ENCODE measurements at places on chromosomes 12 and 14.

GRCh38 chr14:44468771-44469170 lies 38.3 kb downstream of the FSCB start:
- no peak for DNase-seq

- no peak for DNase-seq
Measured at GRCh38 chr12:2668816-2669215, 126.0 kb upstream of the FKBP4 start.

GRCh38 chr12:70663838-70664237 lies 26.6 kb upstream of the PTPRB start:
- DNase-seq = no peak

DNA sequence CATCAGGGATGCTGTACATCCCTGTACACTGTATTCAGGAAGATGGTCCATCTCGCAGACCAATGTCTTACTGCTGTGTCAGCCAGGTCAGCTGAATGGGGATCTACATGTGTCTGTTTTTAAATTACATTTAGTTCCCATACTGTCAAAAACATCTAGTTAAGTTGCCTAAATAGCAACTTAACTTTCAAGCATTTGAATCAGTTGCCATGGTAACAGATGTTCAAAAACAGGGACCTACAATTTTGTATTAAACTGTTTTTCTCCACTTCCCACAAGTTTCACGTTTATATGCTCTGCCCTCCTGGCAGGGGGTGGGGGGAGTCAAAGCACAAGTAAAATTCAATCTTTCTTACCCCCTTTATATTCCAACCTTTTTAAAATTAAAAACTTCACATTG lies 38.3 kb downstream of the C12orf42 start:
- DNase-seq = no peak

- no peak for DNase-seq
Measured at GRCh38 chr14:42023452-42023851, 416.8 kb downstream of the LRFN5 start.

- no peak for DNase-seq
Measured at GRCh38 chr14:36478782-36479181, 41.2 kb downstream of the NKX2-1 start.

DNA sequence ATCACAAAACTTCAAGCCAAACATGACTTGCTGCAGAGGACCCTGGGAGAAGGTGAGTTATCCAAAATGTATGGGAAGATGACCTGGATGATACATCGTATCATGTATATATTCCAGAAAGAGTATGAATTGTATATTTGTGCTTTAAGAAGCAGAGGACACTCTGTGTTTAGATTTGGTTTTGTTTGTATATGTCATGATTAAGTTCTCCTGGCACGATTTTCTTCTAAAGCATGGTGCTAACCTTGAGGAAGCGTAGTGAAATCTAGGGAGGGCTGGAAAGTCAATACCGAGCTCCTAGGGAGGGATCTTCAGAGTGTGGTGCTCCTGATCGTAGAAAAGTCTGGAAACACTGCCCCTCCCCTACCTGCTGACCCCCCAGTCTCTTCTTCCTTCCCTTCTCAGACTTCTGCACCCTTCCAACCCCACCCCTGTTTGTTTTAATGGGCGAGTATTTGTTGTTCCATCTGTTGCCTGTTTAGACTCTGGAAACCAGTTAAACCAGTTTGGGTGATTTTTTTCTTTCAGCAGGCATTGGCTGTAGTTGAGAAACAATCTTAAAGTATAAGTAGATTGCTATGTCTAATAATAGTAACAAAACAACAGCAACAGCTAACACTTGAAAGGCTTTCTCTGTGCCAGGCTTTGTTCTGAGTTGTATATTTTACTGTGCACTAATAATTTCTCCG lies 141.6 kb downstream of the KICS2 start:
- DNase-seq = no peak

DNA sequence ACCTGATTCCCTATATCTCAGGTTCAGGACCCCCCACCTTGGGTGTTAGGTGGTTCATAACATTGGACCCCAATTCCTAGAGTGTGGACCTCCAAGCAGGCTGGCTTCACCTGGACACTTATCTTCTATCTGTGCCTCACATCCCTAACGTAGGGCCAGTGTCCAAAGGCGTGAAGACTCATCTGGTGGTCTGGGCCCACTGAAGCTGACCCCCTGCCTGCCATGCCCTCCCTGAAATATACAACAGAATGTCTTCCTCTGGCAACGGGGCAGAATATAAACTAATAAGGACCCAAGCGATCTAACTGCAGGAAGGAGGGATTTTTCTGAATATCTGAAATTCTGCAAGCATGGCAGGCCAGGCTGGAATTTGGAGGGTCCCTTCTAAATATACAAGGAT lies 5.6 kb downstream of the HOXC13 start:
- DNase-seq = no peak

GRCh38 chr14:85752175-85752574 lies 222.2 kb downstream of the FLRT2 start:
- no peak for DNase-seq

DNA sequence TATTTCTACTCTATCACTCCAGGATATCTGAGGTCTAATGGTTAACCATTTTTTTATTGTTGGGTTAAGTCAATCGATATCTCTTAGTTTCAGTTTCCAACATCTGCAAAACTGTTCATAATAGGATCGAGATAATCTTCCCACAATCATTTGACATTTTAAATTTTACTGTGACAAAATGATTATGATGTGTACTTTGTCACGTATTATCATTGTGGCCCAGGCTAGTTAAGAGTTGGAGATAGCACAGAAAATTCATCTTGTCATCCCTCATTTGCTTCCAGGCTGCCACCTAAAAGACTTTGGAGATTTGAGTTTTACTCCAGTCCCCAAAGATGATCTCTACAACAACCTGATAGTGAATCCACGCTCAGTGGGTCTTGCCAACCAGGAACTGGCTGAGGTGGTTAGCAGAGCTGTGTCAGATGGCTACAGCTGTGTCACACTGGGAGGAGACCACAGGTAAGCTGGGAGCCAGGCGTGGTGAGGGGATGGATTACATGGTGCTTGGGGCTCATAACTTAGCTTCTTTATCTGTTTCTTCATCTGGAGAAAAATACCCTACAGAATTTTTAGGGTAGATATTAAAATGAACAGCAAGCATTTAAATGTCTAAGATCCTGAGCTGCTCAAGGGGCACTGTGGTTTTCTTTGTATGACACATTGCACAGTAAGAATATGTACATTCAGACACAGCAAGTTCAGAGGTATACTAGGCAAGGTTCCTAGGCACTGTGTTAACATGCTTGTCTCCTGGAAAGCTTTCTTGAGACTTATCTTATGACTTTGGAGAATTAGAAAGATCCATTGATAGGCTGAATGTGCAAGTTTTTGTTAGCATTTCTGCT lies 22.4 kb downstream of the ARG2 start:
- DNase-seq = no peak

DNA sequence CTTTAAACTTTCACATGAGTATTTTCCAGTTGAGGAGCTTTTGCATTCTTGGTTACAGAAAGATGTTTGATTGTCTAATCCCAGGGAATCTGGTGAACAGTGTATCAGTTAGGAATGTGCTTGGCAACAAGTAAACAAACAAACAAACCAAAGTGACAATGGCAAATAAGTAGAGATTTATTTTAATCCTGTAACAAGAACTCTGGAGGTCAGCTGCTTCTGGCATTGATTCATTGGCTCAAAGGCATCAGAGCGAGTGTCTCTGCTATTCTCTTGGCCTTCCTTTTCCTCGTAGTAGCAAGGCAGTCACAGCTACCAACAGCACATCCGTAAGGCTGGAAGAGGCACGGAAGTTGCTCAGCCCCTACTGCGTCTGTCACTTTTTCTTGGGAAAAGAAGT lies 37.2 kb downstream of the CRADD start:
- DNase-seq = no peak

GRCh38 chr12:130104571-130105106 lies 57.6 kb upstream of the FZD10 start:
- DNase-seq = no peak

- DNase-seq = no peak
Measured at GRCh38 chr12:63994704-63995103, 150.2 kb downstream of the SRGAP1 start.

- DNase-seq = no peak
Measured at GRCh38 chr14:65243766-65244442, 141.6 kb upstream of the MAX start.

DNA sequence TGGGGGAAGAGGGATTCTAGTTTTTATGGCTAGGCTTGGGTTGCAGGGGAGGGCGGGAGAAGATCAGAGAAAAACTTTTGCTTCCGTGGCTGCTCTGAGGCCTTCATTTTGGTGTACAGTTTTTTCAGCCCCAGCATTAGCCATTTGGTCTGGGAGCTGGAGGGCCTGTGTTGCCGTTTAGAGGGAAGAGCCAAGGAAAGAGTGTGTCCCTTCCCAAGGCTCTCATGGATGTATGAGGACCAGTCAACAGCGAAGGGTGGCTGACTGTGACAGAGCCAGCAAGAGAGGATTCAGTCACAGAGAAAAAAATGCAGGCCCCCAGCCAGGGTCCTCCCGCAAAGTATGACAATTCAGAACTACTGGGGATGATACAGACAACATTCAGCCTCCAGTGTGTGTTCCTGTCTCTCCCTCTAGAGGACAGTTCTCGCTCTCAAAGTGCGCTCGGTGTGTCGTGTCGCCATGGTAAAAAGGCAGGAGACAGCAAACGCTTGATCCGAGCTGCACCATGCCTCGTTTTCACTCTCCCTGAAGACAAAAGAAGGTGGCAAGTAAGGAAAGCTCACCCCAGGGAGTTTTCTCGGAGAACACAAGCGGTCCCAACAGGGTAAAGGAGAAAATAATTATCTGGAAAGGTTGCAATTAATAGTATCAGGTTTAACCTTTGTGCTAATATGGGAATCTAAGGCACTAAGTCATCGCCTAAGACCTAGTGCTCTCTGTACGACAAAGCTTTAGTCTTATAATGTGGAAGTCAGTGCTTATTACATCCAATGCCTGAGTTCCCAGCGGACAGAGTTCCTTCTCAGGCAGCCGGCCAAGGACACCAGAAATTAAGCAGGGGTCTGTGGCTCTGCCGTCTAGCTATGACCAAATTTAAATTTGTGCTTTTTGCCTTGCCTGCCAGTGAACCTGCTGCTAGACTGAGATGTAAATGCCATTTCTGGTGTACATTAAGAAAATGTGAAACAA lies 157.3 kb upstream of the PLXNC1 start:
- no peak for DNase-seq

DNA sequence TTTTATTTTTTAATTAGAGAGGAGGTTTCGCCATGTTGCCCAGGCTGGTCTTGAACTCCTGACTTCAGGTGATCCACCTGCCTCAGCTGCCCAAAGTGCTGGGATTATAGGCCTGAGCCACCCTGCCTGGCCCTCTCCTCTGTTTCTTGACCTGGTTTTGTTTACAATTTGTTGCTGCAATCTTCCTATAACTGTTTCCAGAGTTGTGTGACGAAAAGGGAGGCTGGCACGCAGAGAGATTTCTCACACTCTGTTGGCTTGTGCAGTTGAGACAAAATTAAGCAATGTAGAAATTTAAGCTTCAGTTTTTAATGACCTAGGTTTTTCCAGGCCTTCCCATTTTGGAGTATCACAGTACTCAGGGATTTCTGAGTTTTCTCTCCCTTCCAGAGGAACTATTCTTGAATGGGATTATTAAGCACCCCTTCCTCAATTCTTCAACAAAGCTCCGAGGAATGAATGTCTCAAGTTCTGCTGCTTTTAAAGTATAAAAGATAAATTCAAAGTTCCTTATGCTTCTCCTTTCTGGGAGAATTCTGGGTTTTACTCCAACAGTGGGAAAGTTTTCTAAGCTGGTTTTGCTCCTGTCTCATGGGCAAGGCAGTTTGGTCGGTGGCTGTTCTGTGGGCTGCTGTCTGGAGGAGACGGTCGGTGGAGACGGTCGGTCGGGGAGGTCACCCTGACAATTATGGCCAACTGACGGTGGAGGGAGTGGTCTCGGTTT lies 20.4 kb upstream of the FOS start:
- DNase-seq = no peak

DNA sequence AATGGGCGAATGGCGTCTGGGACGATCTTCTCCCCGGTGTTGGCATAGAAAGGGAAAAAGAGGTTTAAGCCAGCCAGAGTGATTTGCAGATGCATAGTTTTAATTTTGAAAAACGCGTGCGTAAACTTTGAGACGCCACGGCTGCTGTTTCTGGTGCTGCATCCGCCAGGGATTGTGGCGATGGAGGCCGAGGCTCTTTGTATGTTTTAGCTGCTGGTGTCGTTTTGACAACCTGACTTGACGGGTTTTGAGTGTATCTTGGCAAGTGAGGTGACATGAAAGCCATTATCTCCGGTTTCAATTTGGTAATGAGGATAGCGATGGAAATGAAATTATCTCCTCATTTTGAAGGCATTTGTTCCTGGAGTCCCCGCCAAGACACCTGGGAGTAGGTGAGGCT lies 1.6 kb downstream of the PTGDR start:
- DNase-seq = no peak

GRCh38 chr12:59149995-59150642 lies 229.8 kb upstream of the LRIG3 start:
- no peak for DNase-seq

DNA sequence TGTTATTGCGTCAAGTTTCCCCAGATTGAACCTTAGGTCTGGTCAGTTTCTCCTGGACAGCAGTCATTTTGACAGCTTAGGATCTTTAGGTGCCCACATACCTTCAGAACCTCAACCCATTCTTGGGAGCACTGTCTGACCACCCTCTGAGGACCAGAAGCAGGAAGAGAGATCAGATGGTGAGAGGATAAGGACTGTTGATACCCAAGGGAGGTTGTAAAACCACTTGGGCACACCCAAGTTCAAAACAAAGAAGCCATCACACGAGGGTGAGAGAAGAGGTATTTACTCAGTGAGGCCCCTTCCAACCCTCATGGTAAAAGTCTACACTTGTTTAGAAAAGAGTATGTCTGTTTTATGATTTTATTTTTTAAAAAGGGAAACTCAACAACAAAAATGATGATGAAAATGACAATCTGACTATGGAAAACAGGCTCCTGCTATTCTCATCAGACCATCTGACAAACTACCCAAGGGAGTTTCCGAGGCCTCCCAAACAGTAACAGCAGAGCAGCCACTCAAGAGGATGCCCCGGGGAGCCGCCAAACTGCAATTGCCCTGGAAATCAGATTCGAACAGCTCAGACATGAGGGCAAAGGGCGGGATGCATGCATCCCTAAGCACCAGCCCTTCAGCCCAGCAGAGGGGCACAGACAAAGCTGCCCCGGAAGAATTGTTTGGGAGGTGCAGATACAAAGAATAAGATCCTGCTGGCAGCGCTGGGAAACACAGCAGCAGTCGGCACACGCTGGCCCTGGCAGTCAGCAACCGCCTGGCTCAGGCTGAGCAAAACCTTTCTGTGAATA lies 162.6 kb upstream of the PLEKHG7 start:
- DNase-seq = no peak

DNA sequence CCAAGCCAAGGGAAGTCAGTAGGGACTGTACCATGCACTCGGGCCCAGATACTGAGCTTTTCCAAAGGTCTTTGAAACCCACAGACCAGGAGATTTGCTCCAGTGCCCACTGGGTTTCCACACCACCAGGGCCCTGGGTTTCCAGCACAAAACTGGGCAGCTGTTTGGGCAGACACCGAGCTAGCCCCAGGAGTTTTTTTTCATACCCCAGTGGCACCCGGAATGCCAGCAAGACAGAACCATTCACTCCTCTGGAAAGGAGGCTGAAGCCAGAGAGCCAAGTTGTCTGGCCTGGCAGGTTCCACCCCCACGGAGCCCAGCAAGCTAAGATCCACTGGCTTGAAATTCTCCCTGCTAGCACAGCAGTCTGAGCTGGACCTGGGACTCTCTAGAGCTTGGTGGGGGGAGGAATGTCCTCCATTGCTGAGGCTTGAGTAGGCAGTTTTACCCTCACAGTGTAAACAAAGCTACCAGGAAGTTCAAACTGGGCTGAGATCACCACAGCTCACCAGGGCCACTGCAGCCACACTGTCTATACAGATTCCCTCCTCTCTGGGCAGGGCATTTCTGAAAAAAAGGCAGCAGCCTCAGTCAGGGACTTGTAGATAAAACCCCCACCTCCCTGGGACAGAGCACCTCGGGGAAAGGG lies 793.7 kb downstream of the RPS29 start:
- DNase-seq = no peak

Measured in stimulated activated CD8-positive, alpha-beta memory T cell treated with anti-CD3 and anti-CD28 coated beads, Interleukin-4, amount 100 ng/mL, for 1 hour (primary cell).